ENCODE measurements at places on chromosomes 11 and 22.

DNA sequence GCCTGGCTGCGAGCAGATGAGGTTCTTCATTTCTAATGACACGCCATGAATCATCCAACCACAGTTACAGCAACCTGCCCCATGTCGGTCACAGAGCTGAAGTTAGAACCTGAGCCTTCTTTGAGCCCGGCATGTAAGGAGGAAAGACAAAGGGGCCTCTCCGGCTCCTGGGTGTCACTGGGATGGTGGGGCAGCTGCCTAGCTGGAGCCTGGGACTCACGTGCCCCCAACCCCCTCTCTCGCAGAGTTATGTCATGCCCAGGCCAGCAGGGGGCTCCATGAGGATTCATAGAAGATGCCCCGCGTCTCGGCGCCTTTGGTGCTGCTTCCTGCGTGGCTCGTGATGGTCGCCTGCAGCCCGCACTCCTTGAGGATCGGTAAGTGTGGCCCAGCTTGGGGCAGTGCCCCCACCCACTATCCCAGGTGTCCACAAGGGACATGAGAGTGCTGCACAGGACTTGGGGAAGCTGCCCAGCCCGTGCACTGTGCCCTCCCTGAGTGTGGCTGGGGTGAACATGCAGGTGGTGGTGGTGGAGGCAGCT lies 148.5 kb downstream of the GRIK4 start:
- DNase-seq: no peak

DNA sequence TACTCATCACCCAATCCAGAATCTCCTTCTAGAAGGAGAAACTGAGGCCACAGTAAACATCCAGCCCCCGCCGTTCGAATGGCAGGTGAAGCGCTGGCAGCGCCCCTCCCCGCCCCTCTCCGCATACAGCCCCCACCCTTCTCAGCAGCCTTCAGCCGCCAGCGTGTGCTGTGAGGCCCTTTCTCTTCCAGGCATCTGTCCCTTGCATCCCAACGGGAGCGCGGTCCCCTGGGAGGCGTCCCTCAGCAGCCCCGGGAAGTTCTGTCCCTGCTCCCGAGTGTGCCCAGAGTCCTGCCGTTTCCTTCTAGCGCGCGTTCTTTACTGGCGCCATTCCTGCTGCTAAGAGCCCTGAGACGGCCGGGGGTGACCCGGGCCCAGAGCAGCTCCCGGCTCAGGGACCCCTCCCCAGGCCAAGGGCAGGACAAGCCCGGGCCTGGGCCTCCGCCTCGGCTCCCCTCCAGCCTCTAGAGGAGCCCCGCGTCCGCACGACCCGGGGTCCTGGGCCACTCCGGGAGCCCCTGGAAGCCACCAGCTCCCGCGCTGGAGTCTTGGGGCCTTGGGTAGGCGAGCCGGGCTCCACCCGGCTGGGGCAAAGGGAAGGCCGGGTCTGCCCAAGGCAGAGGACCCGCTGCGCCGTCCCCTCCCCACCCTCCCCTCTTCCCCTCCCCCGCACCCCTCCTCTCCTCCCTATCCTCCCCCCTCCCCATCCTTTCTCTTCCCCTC lies 450.4 kb downstream of the OPCML start:
- no peak for DNase-seq

DNA sequence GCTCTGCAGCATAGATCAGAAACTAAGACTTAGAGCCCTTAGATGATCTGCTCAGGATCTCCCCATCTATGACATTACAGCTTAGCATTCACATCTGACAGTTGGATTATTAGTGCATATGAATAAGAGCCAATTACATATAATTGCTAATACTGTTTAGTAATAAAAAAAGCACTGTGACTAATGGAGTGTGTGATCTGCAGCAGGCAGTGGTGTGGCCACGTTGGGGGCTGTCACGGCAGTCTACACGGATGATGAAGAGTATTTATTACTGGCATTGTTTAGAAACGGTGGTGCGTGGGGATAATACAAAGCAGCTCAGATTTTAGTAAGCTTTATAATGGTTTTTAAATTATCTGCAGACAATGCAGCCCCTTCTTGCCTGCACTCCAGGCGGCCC lies 93.5 kb upstream of the TIMP3 start:
- DNase-seq: no peak

DNA sequence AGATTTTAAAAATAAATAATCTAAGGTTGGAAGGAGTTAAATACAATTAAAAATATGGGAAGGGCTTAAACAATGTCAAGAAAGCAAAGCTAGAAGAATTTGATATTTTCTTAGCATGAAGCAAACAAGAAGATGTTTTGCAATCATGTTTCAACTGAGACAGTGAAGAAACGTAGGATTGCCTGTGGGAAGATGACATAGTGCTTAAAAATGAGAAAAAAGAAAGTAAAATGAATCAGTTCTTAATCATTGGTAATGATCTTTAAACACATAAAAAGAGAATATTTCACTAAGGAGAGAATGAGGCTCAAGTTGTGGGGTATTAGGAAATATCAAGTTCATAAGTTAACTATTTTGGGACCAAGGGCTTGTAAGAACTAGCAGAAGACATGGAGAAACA lies 855.0 kb downstream of the METTL15 start:
- DNase-seq: no peak

DNA sequence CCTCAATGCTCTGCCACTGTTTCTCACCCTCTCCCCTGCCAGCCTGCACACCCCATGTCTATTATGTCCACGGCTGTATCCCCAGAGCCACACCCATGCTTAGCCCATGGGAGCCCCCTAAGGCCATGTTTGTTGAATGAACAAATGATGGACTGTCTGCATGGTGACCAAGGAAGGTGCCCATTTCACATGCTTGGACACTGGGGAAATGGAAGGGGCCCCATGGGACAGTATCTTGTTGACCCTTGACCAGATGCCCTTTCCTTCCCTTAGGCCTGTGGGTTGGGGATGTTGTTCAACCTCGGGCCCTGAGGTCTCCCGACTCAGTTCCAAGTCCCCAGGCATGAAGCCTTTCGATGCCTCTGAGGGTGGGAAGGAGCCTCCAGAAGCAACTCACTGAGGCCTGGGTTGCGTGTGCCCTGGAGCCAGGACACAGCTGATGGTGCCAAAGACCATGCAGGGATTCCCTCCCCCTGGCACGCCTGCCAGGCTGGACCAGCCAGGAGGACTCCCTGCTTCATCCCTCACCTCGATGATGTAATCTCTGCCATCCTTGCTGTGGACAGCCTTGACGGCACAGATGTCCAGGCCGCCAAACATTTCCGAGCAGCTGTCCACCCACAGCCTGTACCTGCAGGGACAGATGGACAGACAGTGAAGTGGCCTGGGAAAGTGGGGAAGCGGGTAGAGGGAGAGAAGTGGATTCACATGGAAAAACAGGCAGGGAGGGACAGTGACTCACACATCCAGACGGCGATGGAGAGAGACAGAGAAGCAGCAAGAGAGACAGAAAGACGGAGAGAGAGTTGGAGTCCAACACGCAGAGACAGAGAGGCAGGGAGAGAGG lies 58.9 kb downstream of the FBXO7 start:
- no peak for DNase-seq

GRCh38 chr11:96257972-96258934 lies 84.7 kb downstream of the MAML2 start:
- no peak for DNase-seq

GRCh38 chr11:77512092-77512491 lies 38.2 kb upstream of the PAK1 start:
- DNase-seq: no peak

DNA sequence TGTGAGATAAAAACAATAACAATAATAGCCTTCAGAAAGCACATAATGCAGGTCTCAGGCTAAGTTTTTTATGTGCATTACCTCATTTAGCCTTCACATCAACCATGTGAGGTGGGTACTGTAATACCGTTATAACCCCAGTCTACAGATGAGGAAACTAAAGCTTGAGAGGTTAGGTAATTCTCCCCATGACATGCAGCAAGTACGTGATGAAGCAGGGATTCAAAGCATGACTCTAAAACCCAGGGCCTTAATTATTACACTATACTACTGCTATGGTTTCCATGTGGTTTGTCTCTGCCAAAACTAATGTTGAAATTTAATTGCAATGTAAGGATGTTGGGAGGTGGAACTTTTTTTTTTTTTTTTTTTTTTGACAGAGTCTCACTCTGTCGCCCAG lies 37.7 kb upstream of the FDX1 start:
- no peak for DNase-seq

GRCh38 chr11:114610984-114611944 lies 15.7 kb upstream of the NXPE4 start:
- no peak for DNase-seq

- no peak for DNase-seq
Observed at GRCh38 chr22:24001314-24001713, 3.9 kb downstream of the GSTT4 start.

All from stimulated activated CD4-positive, alpha-beta T cell treated with anti-CD3 and anti-CD28 coated beads, Interleukin-15, amount 100 ng/mL, for 1 hour (primary cell).